ENCODE measurements at places on chromosomes 13 and 19.

DNA sequence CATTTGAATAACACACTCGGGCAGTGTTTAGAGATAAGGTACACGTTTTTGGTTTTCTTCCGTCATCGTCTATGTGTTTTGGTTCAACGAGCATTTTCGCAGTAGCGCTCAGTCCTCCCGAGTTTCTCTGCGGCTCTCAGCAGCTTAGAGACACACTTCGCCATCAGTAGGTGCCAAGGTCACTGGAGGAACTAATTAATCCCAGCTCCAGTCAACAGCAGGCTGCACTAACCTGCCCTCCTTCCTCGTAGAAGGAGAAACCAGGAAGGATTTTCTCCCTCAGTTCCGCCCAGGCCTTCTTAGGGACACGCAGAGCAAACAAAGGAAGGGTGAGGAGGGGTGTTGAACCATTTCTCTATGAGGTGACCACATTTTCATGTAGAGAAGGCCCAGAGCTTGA lies 12.6 kb downstream of the MBNL2 start:
- no peak for DNase-seq

DNA sequence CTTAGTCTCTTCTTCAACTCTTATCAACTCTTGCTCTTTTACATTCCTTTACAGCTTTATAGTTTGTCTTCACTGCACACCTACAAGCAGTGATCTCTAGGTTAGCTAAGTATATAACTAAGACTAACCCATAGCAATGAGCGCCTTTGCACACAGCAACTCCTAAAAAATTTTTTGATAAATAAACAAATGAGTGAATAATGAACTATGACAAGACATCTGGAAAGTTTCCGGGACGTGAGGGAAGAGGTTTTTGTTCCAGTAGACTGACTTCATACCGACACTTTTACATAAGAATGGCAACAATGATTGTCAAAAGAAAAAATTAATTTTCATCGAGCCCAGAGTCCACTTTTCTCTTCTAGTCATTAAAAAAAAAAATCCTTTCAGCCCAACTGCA lies 98.3 kb downstream of the ELF1 start:
- no peak for DNase-seq

DNA sequence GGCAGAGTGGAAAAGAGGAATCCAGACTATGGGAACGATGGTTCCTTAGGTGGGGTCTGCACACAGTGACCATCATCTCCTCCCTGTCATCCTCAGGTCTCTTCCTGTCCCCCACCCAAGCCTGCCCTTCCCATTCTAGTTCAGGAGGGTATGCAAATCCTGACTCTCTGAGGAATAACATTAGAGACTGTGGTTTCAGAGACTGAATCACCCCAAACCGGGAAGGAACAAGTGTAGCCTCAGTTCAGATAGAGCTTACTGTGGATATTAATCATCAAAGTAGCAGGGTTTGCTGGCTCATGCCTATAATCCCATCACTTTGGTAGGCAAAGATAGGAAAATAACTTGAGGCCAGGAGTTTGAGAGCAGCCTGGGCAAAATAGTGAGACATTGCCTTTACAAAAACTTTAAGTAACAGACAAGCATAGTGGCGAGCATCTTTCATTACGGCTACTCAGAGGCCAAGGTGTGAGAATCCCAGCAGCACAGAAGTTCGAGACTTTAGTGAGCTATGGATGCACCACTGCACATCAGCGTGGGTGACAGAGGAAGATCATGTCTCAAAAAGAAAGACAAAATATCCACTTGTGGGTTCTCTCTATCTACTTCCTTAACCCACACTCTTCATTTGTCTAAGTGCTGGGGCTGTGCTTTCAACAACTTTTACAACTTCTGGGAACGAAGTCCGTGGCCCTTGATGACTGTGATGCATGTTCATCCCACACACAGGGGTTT lies 19.3 kb upstream of the LGALS13 start:
- no peak for DNase-seq

- no peak for DNase-seq
These were observed 468.4 kb downstream of the FOXO1 start for GRCh38 chr13:40197936-40198595.

- DNase-seq, result no peak
These were observed 575 bp downstream of the CARM1 start for GRCh38 chr19:10871711-10872545.

- DNase-seq, result no peak
These were observed 3.5 kb downstream of the SLC7A9 start for GRCh38 chr19:32866061-32866460.

- peak; percentile 38 for DNase-seq
These were observed 110.5 kb downstream of the KCNRG start for GRCh38 chr13:50125554-50126262.

GRCh38 chr13:99382428-99383133 lies 75.4 kb upstream of the GPR183 start:
- no peak for DNase-seq

DNA sequence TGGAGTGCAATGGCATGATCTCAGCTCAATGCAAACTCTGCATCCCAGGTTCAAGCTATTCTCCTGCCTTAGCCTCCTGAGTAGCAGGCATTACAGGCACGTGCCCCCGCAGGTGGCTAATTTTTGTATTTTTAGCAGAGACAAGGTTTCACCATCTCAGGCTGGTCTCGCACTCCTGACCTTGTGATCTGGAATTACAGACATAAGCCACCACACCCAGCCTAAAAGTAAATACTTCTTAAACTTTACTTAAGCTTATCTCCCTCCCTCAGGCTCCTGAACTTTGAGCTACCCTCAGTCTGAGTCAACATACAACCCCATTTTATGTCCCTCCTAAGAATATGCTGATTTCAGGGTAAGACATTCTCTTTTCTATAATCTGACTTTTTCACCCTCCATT lies 66.1 kb downstream of the ZNF486 start:
- DNase-seq, result no peak

DNA sequence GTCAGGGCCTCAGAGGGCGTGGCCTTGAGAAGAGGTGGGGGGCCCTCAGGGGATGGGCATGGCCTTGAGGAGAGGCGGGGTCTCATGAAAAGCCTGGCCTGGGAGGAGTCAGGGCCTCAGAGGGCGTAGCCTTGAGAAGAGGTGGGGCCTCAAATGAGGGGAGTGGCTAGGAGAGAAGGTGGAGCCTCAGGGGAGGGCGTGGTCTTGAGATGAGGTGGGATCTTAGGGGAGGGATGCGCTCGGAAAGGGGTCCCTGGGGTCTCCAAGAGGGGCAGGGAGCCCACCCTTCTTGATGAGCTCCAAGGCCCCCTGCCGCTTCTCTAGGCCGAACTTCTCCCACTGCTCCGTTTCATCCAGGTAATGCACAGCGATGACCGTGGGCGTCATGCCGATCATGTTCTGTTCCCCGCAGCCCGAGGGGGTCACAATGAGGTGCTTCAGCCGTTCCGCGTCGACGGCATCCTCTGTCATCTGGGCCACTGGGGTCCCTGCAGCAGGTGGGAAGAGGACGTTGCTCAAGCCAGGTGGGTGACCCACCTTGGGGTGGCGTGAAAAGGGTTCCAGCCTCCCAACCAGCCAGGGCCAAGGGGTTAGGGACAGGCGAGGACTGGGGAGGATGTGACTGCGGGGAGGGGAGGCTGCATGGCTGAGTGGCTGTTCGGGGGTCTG lies 24.3 kb upstream of the TNFSF14 start:
- DNase-seq, result no peak

- no peak for DNase-seq
These were observed 8.7 kb downstream of the CCDC169 start for GRCh38 chr13:36288794-36289391.

GRCh38 chr19:40576151-40576584 lies 505 bp upstream of the SHKBP1 start:
- DNase-seq, result no peak

- DNase-seq, result no peak
These were observed 3.6 kb upstream of the REXO1 start for GRCh38 chr19:1851654-1852580.

DNA sequence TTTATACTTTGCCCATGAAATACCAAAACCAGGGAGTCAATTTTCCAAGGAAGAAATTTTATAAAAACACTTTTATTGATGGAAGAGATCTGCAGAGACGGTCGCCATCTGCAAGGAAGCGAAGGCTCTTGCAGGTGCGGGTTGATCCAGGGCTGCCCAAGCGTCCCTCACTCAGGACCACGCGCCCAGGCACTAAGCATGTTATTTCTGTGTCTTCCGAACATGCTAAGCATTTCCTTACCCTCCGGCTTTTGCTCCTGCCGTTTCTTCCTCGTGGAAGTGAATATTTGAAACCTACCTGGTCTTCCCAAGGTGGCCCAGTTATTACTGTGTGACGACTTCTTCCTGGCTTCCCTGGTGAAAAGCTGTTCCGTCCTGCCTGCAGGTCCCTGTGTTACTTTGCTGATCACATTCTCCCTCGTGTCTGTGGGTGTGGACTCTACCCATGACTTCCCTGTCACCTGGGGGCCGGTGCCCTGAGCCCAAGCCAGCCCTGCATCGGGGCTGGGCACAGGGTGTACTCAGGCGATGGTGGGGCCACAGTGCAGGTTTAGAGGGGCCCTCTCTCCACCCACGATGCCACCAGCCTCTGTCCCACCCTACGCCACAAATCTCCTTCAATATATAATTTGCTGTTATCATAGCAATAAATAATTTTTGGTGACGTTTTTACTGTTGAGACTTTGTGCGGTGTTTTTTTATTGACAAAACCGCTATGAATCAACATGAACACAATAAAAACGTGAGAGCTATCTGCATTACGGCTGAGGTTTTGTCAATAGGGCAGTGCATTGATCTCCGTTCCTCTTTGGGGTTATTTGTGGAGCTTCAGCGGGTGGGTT lies 119.4 kb downstream of the URI1 start:
- DNase-seq, result no peak

GRCh38 chr13:40187324-40187795 lies 479.1 kb downstream of the FOXO1 start:
- no peak for DNase-seq

DNA sequence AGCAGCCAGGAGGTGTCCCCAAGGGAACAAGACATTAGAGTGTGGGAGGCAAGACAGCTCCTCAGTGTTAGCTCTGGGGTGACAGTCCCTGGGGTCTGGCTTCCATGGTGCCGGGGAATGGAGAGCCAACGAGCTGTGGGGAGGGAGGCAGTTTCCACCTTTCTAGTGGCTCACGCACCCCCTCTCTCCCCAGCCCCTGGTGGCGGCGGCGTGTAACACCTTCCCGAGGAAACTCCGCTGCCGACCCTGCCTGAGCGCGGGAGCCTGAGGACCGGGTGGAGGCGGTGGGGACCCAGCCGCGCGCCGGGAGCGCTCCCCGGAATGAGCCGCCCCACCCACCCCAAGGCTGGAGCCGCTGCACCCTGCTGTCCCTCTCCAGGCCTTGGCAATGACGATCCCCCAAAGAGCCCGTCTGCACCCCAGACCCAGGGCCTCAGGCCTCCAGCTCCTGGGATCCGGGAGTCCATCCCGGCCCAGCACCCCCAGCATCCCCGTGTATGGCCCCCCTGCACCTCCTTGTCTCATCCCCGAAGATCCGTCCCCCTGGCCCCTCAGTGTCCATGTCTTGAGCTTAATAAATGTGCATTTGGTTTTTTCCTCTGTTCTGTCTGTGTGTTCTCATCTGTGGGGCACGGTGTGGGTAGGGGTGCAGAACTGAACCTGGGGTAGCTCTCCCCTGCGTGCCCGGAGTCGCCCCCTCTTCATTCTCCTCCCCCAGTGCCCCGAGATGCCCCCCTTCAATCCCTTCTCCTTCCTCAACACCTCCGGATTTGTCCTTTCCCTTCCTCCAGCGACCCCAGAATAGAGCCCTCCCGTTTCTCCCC lies 622 bp upstream of the FXYD5 start:
- peak; percentile 80 for DNase-seq

DNA sequence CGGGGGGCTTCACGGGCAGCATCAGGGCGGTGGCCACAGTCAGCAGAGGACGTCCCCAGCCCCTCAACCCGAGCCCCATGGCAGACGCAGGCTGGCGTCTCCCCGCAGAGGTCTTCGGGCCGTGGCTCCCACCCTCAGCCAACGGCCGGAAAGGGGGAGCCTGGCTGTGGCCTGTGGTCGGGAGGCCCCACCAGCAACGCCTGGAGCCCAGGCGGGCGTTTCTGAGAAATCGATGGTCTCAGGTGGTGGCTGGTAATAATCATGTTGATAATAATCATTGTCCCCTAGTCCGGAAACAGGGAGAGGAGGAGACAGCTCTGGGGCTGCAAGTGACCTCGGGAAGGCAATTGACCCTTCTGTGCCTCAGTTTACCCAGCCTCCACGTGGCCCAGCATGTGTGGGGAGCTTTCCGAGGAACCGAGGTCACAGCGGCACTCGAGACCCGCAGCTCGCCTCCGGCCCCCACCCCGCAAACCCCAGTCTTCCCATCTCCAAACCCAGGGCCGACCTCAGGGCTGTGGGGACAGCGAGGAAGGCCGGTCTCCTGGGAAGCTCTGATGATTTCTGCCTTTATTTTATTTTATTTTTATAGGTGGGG lies at the start of gene PRSS57:
Gene PRSS57 (minus strand): TSS at position 101 of the 598 bp plus-strand sequence. CDS start 22 bp downstream, at position 79.
- no peak for DNase-seq

DNA sequence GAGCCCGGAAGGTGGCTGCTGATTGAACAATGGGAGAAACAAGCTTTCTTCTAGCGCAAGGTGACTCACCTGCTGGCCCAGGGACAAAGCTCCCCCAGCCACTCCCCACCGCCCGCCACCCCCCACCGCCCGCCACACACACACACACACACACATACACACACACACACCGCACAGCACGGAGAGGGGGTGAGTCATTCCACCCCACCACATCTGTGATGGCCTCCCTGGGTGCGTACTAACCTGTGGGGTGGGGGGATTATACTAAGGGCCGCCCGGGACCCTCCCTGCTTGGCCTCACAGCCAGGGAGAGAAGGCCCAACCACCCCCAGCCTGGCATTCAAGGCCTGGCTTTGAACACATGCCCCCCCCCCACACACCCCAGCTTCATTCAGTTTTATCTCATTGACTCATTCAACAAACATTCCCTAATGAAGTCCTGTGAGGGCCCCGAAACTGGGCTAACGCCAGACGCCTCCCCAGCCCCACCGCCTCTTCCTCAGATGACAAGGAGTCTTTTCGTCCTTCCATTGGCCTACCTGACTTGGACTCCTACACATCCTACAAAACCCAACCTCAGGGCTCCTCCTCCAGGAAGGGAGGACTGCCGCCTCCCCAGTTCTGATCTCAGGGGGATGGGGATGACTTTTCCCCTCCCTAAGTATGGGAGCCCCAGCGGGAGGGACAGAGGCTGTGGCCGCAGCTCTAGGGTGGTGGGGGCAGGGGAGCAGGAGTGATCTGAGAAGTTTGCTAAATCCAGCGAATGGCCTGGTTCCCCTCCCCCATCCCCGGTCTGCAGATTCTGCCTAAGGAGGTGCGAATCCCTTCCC lies 5.8 kb upstream of the ONECUT3 start:
- DNase-seq, result no peak

DNA sequence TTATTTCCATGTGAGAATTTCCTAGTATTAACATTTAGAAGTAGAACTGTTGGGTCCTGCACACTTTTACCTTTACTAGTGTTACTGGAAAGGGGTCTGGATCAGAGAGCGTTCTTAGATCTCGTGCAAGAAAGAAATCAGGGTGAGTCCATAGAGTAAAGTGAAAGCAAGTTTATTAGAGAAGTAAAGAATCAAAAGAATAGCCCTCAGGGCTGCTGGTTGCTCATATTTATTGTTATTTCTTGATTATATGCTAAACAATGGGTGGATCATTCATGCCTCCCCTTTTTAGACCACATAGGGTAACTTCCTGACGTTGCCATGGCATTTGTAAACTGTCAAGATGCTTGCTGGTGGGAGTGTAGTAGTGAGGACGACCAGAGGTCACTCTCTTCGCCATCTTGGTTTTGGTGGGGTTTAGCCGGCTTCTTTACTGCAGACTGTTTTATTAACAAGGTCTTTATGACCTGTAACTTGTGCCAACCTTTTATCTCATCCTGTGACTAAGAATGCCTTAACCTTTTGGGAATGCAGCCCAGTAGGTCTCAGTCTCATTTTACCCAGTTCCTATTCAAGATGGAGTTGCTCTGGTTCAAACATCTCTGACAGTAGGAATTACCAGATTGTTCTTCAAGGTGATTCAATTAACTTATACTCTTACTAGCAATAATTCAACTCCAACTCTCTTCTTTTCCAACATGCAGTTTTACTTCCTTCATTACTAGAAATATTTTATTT lies 27.4 kb downstream of the NDFIP2 start:
- no peak for DNase-seq

Measured in GM12891 (cell line).